ENCODE measurements at places on chromosomes 12 and 14.

- no peak for DNase-seq
Measured at GRCh38 chr12:109433618-109434017, 43.5 kb downstream of the KCTD10 start.

DNA sequence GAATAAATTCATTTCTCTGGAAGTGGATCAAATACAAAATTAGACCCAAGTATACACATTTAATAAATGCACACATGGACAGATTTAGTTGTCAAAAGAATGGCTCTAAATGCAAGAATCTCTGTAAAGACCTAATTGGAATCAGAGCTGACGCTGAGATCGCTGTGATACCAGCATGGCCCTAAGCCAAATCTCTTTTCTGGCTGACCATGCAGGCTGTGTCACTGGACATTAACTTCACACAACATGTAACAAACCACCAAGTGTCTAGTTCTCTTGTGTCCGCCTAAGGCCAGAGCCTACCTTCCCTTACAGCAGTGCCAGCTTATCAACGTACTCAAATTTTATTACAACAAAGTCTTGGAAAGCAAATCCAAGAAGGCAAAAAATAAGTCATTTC lies 127.5 kb downstream of the MED13L start:
- DNase-seq, result no peak

DNA sequence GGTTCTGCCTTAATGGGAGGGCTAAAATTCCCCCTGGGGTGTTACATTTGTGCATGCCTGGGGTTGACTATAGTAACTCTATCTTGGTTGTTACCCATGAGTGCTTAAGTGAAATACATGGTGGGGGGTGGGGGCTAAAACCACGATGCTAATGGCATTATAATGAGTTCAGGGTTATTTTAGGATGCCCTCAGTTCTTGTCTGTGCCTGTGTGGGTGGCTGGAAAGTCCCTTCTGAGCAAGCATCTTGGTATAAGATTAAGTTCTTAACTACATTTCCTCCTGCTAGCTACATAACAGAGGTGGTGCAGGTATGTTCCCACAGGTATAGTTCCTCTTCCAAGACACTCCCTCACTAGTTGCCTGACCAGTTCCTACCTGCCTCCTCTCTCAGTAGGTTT lies 822.3 kb downstream of the LRFN5 start:
- no peak for DNase-seq

- no peak for DNase-seq
Measured at GRCh38 chr12:44775901-44776300, 100.2 kb downstream of the NELL2 start.

Data from NCI-H2171 (cell line).